ENCODE measurements at places on chromosomes 3 and 15.

DNA sequence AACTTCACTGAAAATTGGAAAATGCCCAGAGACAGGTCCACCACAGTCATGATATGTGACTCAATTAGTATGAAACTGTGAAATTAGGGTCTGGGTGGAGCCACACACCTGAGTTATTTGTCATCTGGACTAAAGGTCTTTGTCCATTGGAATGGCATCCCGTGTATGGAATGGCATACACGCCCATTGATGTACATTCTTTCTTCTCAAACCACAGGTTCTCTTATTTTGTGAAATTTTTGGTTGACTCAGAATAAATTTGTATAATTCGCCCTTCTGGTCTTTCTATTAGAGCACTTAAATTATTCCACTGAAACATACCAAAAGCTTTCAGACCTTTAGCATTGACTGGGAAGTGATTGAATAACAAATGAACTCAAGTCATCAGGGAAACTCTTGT is 66.8 kb upstream of the UBE2E1 start:
- DNase-seq = no peak

DNA sequence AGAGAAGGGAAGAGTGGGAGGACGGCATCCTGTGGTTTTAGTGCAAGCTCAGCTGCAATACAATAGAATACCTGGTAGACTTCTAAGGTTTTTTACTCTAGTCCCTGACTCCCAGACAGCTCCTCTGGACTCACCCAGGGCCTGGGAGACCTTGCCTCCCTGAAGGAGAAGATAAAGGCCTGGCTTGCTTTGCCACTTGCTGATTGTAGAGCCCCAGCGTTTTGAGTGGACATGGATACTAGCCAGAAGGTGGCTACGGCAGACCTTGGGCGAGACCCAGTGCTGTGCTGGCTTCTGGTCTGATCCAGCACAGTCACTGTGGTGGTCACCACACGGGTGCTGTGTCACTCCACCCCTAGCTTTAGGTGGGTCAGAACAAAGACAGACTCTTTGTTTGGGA is 72.2 kb upstream of the TTC14 start:
- DNase-seq = no peak

GRCh38 chr3:156997351-156997750 is 162.6 kb downstream of the CCNL1 start:
- DNase-seq = no peak

DNA sequence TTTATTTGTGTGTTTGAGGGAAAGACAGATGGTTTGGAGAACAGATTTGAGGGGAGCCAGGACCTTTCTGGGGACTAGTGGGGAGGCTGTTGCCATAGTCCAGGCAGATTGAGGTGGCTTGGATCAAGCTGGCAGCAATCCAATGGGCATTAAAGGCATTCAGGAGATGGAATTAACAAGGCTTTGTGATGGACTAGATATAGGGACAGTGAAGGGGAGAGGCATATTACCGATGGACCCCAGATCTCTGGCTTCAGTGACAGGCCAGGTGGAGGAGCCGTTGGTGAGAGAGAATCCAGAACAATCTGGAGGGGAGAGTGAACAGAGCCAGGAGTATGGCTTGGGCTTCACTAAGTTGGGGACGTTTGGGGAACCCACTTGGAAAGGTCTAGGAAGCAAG is 124.8 kb downstream of the EEFSEC start:
- DNase-seq = no peak

- DNase-seq = no peak
These were observed 80.0 kb downstream of the FNDC3B start for GRCh38 chr3:172119266-172119969.

- no peak for DNase-seq
These were observed 775.6 kb downstream of the ROBO2 start for GRCh38 chr3:77815467-77815866.

DNA sequence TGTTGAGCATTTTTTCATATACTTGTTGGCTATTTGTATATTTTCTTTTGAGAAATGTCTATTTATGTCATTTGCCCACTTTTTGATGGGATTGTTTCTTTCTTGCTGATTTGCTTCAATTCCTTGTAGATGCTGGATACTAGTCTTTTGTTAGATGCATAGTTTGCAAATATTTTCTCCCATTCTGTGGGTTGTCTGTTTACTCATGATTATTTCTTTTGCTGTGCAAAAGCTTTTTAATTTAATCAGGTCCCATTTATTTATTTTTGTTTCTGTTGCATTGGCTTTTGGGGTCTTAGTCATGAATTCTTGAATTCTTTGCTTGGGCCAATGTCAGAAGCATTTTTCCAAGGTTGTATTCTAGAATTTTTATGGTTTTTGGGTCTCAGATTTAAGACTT is 251.7 kb downstream of the WNT5A start:
- DNase-seq = no peak

- no peak for DNase-seq
These were observed 77.2 kb downstream of the RTP4 start for GRCh38 chr3:187445356-187445755.

GRCh38 chr3:111874177-111874820 is 15.2 kb downstream of the PHLDB2 start:
- no peak for DNase-seq

DNA sequence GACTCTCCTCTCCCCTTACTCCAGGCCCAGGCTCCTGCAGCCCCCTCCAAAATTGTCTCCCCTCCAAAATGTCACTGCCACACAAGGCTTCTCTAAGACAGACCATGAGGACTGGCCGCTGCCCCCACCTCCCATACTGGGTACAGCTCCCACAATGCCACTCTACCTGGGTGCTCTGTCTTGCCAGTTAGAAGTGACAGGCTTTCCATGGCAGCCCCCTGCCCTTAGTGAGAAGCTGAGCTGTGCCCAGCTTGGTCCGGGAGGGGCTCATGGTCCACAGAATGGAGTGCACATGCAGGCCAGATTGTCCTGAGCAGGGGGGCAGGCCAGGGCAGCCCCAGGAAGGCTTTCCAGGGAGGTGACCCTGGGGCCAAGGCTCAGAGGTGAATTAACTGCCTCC is 3.0 kb upstream of the CLK3 start:
- no peak for DNase-seq

GRCh38 chr3:169913323-169913722 is 2.0 kb downstream of the SAMD7 start:
- DNase-seq = no peak

- no peak for DNase-seq
These were observed 703.1 kb upstream of the CFAP20DC start for GRCh38 chr3:59752925-59753324.

DNA sequence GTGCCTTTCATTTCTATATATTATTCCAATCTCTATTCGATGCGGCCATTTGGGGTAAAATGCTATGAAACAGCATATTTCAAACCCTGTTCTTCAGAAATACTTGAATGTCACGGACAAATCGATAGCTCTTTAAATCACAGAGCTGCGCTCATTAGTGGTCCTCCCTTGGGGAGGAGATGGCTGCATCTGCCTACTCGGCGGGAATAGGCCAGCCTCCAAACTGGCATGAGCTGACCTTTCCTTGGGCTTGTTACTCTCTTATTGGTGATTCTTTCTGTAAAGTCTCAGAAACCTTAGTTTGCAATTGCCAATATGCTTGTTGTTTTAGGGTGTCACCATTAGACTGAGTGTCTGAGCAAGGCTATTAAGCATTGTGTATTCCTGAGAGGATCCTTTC is 120.9 kb downstream of the BDH1 start:
- DNase-seq = no peak

DNA sequence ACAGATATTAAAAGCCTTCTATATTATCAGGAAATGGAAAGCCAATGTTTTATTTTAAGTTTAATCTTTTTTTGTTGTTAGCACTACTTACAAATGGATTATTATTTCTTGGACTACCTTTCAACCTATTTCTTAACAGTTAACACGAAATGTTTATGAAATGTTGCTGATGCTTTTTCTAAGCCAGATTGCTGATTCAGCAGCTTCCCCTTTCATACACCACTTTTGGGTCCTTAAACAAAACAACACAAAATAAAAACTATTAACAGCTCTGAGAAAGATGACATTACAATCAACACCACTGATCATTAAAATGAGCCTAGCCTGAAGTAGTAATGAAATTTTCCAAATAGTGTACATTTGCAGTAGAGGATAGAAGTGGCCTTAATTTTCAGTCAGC is 99.2 kb upstream of the VEPH1 start:
- DNase-seq = no peak

- no peak for DNase-seq
These were observed 120.7 kb upstream of the GALNT15 start for GRCh38 chr3:16053794-16054193.

DNA sequence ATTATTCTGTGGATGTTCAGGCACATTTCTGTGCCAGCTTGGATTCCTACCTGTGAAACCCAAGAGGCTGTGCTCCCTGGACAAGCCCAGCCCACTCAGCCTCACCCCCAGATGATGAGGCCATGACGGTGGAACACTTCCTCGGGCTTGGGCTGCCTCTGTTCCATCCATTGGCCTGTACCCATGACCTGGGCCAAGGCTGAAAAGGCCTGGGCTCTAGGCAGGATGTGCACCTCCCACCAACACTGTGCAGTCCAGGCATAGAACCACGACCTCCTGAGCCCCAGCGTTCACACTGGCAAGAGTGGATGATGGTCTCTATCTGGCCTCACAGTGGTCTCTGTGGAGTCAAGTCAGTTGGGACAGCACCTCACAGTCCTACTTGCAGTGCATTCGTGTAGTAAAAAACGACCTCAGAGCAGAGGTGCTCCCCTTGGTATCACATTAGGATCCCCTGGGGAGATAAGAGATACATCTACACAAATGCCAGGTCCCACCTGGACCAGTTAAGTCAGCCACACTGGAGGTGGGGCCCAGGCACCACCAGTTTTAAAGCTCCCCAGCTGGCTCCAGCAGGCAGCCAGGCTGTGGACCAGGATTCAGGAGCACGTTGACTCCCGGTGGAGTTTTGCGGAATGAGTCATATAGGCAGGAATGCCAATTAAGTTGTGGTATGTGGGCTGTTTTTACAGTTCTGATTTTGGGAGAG is 39.0 kb upstream of the IGF1R start:
- no peak for DNase-seq

DNA sequence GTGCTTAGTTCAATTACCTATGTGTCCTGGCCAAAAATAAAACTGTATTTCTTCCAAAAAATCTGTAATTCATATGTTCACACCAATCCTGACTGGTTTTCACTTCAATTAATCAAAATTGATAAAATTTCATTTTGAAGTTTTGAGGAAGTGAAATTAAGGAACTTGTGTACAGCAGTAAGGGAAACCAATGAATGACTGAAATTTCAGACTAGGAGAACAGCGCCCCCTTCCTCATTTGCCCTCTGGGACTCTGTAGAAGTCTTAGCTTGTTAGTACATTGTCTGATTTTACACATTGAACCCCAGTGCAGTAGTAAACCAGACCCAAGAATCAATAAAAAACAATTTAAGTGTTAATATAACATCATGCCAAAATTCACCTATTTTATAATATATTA is 495.3 kb upstream of the AGTR1 start:
- no peak for DNase-seq

All from anterior cingulate cortex (tissue), 58 donors.